ENCODE measurements at places on chromosomes 3 and 15. TPM values are rescaled to one million over a fixed set of nuclear protein-coding genes. Genes with fewer than 3 reads are reported as not detected.

Gene IQCF5
- total RNA-seq: not detected

DNA sequence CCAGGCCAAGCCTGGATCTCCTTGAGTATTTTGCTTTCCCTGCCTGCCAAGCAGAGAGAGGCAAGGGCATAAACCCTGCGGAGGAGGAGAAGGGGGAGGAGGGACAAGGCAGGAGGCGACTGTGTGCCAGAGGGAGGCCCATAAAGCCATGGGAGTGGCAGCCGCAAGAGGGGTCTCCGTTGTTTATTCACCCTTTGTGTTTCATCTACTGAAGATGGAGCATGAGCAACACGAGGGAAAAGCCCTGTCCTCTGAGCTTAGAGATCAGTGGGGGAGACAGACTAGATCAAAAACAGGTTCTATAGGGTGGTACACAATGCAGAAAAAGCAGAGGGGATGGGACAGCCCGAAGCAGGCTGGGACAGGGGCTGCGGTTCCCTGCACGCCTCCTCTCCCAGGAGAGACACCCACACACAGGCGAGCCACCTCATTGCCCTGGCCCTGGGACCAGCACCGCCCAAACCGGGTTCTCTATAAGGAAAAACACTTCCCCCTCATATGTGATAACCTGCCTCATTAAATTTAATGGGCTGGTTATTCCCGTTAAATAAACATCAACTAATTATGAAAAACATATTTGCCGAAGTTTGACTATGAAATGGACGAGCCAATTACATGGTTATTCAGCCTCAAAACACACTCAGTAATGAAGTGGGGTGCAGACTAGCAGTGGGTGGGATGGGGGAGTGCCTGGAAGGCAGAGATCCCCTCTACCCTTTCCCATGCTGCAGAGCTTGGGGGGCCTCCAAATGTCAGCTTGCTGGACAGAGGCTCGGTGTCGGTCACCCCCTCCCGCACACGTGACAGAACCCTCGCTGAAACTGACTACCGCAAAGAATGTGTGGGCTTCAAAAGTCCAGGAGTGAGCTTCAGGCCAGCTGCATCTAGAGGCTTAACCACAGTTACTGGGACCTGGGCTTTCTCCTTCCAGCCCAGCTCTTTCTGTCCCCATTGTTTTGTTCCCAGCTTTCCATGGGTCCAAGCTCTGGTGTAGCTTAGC is 14.2 kb upstream of the PLXNA1 start:
- no peak for DNase-seq

DNA sequence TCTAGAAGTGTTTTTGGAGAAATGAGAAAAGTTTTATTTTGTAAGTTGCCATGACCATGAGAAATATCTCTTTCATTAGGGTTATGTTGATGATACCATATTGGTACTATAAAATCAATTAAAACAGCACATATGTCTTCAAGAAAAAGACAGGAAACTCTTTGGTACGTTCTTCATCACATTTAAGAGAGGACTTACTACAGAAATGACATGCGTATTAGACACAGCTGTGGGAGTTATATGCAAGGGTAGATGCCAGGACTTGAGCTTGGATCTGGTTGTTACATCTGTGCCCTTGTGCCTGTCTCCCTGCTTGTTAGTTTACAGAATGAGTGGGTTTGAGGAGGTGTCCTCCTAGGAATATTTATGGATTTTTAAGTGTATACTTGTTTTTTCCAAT is 103.4 kb upstream of the P2RY1 start:
- no peak for DNase-seq

Gene MOBP
- not detected for total RNA-seq

DNA sequence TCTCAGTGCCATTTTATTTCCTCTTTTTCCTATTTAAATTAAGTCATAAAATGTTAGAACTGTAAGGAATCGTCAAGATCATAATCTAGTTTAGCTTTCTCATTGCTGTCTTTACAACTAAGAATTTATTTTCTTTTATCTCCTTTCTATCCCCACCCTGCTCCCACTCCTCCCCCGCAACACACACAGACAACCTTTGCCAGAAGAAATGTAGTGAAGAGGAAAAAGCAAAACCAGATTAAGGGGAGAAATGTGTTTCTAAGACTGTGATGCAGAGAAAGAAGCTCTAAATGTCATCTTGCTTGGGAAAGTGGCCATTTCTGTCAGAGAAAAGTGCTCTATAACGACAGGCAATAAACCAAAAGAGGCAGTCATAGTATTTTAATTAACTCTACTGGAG is 78.3 kb upstream of the MLF1 start:
- DNase-seq: no peak

DNA sequence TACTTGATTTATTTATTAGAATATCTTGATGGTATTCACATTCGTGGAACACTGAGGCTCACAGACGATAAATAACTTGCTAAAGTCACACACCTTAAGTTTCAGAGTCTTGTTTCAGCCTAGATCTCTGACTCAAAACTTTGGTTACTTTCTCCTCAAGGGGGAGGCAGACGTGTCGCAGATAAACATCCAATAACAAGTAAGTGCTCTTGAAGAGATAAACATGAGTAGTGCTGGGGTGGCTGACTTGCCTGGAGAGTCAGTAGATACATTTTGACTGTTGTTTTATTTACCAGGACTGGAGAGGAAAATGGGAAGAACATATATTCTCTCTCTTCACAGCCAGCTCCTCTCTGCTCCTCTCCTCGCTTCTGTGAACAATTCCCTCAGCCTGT is 31.3 kb downstream of the FBXO45 start:
- no peak for DNase-seq

GRCh38 chr3:162295323-162295983 is 798.8 kb downstream of the OTOL1 start:
- DNase-seq: no peak

DNA sequence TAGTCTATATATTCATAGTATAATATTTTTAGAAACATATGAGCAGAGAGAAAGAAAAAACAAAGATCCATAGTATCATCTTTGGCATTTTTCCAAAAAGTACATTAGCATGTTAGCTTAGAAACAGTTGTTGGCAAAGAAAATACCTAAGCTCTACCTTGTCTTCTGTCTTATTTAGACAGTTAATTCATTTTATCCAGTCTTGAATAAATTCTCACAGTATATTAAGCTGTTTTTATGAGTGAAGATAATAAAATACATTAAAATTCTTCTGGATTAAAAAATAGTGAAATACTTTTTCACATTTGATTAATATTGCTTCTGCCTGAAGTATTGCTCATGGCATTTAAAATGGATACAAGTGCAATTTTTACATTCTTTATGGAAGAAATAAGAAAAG is 145.2 kb downstream of the ZIC1 start:
- no peak for DNase-seq

Gene FGF7
- not detected for total RNA-seq

Data from activated CD8-positive, alpha-beta T cell treated with anti-CD3 and anti-CD28 coated beads for 36 hours (primary cell).